Sciatic nerve (tissue), 2 donors: ENCODE measurements at places on chromosomes 6 and 20.

DNA sequence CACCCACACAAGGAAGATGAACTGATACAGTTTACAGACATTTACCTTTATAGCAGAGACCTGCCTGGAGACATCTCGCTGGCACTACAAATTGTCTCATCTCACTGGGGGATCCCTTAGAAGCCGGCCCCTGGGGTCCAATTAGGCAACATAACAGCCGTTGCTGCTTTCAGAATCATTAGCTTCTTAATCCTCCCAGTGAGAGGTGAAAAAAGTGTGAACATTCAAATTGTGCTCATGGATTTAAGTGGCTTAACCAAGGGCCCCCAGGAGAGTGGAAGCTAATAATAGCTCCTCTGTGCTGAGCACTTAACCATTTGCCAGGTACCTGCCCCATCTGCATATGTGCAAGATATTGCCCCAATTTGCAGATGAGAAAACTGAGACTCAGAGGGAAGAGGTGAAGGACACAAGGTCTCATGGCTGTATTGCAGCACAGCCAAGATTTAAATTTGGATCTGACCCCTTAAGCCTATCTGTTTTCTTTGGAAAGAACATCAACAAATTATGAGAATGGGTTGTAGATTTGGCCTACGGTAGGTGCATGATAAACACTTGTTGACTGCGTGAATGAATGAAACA is 101.0 kb downstream of the EYA2 start:
- peak; percentile 4 for DNase-seq

- no peak for DNase-seq
Measured at GRCh38 chr6:20978151-20978614, 443.9 kb downstream of the CDKAL1 start.

DNA sequence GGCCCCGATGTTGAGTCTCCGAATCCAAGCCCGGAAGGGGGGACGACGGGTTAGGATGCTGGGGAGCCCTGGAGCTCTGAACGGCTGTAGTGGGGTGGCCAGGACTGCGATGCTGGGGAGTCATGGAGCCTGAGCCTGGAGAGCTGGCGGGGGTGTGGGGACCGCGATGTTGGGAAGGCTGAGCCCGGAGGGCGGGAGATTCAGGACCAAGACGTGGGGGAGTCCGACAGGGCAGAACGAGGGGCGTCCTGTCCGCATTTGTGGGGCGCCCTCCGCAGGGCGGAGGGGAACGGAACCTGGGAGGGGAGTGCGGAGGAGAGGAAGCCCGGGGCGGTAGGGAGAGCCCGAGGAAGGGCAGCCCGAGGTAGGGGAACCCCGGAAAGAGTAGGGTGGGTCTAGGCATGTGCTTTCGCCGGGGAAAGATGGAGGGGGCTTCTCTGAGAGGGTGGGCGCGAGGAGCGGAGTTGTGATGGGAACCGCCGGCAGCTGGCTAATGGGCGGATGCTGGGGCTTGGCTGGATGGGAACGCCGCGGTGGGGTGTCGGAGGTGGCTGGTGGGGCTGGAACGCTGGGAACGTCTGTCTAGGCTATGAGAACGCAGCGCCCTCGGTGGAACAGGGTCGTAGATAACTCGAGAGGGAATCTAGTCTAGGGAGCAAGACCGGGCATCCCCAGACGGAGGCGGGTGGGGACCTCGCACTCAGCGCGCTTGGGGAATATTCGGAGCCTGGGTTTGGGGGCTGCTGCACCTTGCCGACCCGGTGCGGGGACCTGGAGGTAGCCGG is 684 bp downstream of the PAQR8 start:
- peak; percentile 71 for DNase-seq

GRCh38 chr20:64076061-64076997 is 3.0 kb downstream of the RGS19 start:
- DNase-seq: no peak

- no peak for DNase-seq
Measured at GRCh38 chr6:97563529-97563928, 280.5 kb upstream of the MMS22L start.

- DNase-seq: no peak
Measured at GRCh38 chr20:61185841-61186601, 66.0 kb upstream of the CDH4 start.

GRCh38 chr20:24422091-24422760 is 47.2 kb upstream of the SYNDIG1 start:
- no peak for DNase-seq

- no peak for DNase-seq
Measured at GRCh38 chr6:34926655-34927054, 37.6 kb downstream of the ANKS1A start.

DNA sequence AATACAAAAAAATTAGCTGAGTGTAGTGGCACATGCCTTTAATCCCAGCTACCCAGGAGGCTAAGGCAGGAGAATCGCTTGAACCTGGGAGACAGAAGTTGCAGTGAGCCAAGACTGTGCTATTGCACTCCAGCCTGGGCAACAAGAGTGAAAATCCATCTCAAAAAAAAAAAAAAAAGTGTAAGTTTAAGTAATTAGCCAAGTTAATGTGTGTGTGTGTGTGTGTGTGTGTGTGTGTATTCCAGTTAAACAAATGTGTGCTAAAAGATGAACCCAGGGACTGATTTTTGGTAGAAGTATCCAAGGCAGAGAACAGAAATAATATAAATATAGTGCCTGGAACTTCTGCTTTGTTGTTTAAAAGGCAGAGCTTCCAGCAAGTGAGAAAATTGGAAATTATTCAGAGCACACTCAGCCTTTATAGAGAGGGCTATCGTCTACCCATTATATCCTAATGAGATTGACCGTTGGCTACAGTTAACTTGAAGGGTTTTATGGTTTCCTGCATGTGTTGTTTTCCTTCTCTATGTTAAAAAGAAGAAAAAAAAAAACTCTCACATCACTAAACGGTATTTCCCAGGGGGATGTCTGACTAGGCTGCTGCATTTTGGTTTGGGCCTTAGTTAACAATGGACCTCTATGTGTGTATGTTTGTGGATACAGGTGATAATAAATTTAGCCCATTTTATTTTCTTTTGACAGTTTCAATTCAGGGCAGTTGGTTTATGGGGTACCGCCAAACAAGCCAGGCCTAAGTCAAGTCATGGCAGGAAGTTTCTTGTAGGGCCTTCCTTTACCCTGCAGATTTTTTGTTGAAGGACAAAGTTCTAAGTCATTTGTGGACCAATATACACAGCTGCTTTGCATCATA is 9.8 kb downstream of the SOX4 start:
- DNase-seq: no peak

DNA sequence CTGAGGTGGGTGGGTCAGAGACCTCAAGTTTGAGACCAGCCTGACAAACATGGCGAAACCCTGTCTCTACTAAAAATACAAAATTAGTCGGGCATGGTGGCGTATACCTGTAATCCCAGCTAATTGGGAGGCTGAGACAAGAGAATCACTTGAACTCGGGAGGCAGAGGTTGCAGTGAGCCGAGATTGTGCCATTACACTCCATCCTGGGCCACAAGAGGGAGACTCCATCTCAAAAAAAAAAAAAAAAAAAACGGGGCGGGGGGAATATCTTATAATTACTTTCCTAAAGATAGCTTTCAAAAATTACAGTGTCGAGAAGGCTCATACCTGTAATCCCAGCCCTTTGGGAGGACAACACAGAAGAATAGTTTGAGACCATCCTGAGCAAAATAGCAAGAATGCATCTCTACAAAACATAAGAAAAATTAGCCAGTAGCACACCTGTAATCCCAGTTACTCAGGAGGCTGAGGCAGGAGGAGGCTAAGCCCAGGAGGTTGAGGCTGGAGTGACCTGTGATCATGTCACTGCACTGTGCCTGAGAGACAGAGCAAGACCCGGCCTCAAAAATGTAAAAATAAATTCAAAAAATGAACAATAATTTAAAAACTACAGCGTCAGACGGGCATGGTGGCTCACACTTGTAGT is 25.8 kb downstream of the CBFA2T2 start:
- DNase-seq: no peak

DNA sequence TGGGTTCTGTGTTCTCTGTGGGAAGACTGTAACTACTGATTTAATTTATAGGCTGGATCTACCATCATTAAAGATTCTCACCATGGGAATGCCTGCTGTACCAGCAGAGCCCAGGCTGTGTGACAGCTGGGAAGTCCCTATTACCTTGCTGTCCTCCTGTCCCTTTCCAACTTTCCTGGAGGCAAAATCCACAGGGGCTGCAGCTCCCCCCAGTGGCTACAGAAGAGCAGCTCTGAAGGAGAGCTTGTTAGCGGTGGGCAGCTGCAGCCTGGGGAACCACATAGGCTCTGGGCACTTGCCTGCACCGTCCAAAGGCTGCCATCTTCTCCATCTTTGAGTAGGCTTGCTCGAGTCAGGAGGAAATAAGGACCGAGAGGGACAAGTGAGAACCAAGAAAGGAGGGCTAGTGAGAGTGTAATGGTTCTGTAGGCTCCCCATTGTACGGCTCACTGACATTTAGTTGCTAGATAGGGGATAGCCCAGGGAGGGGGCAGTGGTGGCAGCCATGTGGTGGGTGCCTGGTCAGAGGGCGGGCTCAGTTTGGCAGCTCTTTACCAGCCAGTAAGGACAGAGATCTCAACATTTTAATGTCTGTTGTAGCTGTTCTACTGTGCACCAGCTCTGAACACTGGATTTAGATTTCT is 155.1 kb upstream of the MLIP start:
- DNase-seq: peak; percentile 85

GRCh38 chr6:124482071-124482491 is 480.2 kb upstream of the RNF217 start:
- no peak for DNase-seq

DNA sequence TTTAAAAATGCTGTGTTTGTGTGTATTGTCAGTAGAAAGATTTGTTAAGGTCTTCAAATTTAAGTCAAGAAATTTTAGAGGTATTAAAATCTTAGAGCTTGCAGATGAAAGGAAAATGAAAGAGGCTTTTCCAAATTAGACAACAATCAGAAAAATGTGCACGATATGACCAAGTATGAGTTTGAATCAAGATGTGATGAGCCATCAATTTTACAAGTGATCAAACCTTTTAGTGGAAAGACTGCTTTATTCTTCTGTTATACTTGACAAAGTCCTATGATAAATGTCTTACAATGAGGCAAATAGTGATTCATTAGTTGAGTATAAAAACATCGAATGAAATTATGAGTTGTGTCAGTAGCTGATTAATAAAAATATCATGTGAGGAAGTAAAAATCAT is 19.6 kb upstream of the CST1 start:
- no peak for DNase-seq

GRCh38 chr6:35330541-35331119 is 11.7 kb upstream of the PPARD start:
- DNase-seq: no peak

DNA sequence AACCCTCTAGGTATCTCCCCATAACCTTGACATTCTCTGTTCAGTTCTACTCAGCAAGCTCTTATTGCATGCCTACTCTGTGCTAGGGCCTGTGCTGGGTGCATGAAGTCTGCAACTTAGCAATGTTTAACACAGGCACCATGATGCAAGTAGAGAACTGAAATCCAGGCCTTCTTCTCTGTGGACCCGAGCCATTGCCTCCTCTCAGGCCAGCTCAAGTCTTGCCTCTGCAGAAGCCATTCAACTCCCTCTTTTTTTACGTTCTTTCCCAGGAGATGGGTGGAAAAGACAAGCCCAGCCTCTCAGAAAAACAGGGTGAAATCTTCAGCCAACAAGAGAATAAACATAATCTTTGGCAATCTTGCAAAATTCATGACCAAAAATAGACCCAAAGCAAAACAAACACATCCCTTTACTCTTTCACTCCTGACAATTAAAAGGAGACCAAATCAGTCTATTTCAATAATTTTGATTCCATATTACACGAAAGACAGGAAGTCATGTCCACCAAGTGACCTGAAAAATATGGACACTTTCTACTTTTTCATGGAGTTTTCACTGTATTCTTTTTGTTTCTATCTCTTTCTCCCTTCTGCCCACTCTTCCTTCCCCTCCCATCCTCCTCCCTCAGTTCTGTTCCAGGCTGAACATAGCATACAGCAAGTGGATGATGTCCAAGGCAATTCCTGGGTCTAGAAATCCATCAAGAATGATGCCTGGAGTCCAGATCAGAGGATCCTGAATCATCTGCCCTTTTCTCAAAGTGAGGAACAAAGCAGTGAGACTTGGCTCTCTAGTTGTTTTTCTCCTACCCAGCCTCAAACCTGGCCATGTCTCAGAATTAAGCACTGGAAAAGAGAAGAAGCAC is 45.4 kb upstream of the MOCS1 start:
- no peak for DNase-seq

DNA sequence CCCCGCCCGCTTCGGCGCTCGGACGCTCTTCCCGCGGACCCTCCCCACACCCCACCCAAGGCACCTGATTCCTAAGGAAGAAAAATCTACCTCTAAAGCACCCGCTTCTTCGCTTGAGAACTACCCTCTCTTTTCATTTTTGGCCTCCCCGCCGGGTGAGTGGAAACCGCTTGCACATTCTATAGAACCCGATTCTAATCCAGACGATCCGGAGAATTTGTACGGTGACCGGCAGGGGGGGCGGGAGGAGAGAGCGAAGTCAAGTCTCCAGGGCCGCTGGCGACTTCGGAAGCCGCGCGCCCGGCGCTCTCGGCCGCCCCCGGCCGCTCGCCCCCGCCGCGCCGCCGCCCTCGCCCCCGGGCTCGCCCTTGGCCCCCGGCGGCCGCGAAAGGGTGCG is at the start of gene RBM24:
RBM24 (plus strand) TSS at position 262 of the 397 bp plus-strand sequence. CDS start 221 bp downstream, outside the sequence.
- peak; percentile 80 for DNase-seq

- peak; percentile 47 for DNase-seq
Measured at GRCh38 chr6:168363811-168364792, 44.5 kb upstream of the DACT2 start.

GRCh38 chr20:9330151-9330550 is 184.2 kb upstream of the LAMP5 start:
- DNase-seq: no peak

DNA sequence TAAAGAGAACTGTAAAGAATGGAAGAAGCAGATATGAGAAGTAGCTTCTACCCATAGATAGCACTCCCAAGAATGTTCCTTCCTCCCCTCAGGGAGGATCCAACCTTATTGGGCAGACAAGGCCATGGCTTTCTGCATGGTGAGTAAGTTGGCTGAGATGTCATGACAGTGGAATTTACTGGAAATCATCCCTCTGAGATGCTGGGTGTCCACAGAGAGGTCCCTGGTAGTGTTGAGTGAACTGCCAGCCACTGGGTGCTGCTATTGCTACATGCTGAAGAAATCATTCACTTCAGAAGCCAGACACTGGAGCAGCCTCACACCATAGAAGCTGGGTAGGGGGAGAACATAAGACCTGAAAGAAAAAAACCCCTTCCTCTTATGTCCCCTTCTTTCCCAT is 46.4 kb upstream of the FERMT1 start:
- DNase-seq: no peak
